ENCODE measurements at places on chromosomes 4 and X. TPM values are rescaled to one million over a fixed set of nuclear protein-coding genes. Genes with fewer than 3 reads are reported as not detected.

Gene FAM53A
- 1.7 TPM for total RNA-seq

Gene GABRG1
- total RNA-seq, result not detected

Gene FANCB
- total RNA-seq, result 2.6 TPM

Gene NUDT10
- total RNA-seq, result 0.14 TPM

Gene ZFP92
- under 0.01 TPM for total RNA-seq

Gene WNK3
- total RNA-seq, result 0.29 TPM

Gene CNKSR2
- total RNA-seq, result 0.88 TPM

Gene GRIPAP1
- total RNA-seq, result 23.6 TPM

Gene STPG2
- under 0.01 TPM for total RNA-seq

Gene CAPN6
- total RNA-seq, result not detected

Gene NEUROG2
- total RNA-seq, result not detected

Gene REELD1
- total RNA-seq, result not detected

Gene MAGEB2
- not detected for total RNA-seq

All from placental pericyte (primary cell).